ENCODE measurements at places on chromosomes 6 and 20.

DNA sequence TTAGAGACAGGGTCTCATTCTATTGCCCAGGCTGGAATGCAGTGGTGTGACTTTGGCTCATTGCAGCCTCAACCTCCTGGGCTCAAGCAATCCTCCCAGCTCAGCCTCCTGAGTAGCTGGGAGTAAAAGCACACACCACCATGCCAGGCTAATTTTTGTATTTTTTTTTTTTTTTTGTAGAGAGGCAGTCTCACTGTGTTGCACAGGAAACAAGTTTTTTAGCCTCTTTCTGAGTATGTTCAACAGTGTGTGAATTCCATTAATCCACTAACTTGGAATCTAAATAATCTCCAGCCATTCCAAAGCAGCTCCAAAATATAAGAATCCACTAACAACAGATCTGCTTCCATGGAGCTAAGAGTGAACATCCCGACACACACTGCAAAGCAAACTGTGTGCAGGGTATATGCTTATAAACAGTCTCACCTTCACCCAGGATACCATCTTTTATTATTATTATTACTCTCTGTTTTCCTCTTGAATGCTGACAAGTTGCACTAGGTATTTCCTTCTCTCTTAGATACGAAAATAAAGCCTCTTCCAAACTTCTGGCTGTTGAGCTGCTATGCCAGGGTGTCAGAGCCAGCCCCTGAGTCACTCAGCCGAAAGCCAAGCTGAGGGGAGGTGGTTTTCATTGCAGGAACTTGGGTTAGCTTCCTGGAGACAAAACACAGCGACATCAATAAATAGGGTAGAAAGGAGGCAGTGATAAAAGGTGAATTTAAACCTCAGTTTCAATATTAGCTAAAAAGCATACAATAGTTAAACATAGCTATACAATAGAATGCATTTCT, 264.9 kb downstream of the HIVEP2 start:
- no peak for DNase-seq

GRCh38 chr20:45647441-45648050, 16.5 kb upstream of the WFDC9 start:
- no peak for DNase-seq

GRCh38 chr20:60993433-60994044, 258.5 kb upstream of the CDH4 start:
- no peak for DNase-seq

- peak; percentile 16 for DNase-seq
Observed at GRCh38 chr6:13307508-13307995, 20.8 kb downstream of the TBC1D7 start.

DNA sequence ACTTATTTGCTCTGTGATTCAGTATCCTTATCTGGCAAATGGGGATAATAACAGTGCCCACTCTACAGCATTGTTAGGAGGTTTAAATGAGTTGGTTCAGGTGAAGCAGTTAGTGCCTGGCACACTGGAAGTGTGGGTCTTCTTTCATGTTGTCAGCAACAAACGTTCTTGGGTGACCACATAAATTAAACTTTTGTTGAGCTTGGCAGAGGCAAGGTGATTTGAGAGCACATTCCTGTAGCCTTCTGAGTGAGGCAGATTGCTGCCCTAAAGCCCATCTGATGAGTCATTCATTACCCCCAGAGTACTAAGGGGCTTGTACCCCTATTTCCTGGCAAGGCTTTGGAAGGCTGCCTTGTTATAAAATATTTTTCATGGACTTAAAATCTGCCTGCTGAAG, 25.8 kb downstream of the SEC23B start:
- no peak for DNase-seq
